Activated CD8-positive, alpha-beta memory T cell treated with anti-CD3 and anti-CD28 coated beads for 1 hour (primary cell): ENCODE measurements at places on chromosomes 3 and 15.

GRCh38 chr15:50879016-50879617 lies 29.4 kb upstream of the AP4E1 start:
- DNase-seq = no peak

GRCh38 chr3:94694894-94695293 lies 632.0 kb downstream of the NSUN3 start:
- DNase-seq = no peak

DNA sequence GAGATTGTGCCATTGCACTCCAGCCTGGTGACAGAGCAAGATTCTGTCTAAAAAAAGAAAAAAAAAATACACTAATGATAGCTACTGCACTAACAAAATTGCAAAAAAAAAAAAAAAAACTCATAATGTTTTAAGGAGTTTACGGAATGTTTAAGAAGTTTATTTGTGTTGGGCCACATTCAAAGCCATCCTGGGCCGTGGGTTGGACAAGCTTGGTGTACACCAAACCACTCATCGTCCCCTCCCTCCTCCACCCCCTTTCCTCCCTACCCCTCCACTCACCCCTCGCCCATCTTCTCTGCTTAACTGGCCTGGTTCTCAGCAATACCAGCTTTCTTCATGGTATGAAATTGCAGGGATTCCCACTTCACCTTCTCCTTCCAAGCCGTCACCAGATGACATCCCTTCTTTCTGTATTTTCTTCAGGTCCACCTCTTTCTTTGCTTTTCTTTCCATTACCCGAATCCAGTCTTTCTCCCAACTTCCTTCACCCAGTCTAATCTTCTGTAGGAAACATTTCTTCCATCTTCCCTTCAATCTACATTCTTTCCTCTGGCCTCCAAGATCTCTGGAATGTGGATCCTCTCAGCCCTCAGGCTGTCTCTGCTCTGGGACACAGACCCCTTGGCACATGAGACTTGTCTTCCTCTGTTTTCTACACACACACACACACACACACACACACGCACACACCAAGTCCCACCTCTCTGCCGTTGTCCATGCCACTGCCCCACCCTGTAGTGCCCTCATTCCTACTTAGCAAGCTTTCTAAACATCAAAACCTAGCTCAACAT lies 3.5 kb upstream of the MESP1 start:
- DNase-seq = no peak

GRCh38 chr15:60674704-60675395 lies 195.9 kb upstream of the ICE2 start:
- no peak for DNase-seq

DNA sequence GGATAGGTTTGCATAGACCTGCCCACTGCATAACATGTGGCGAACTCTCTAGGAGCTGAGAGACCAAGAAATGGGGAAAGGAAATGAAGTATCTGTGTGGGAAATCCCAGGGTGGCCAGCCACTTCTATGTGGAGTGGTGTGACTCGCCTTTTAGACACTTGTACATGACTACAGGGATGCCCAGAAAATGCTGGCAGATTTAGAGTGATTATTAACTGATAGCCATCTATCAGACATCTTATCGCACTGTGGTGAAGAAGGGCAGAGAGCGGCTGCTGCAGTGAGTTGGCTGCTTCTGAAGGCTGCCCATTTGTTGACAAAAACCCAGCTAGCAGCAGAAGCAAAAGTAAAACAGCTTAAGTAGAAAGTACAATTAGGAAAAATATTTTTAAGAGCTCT lies 18.1 kb upstream of the STAC start:
- no peak for DNase-seq

- DNase-seq = no peak
These were observed 202.3 kb upstream of the MRPL3 start for GRCh38 chr3:131705099-131705498.

GRCh38 chr3:10740954-10741353 lies 75.1 kb upstream of the SLC6A11 start:
- no peak for DNase-seq

DNA sequence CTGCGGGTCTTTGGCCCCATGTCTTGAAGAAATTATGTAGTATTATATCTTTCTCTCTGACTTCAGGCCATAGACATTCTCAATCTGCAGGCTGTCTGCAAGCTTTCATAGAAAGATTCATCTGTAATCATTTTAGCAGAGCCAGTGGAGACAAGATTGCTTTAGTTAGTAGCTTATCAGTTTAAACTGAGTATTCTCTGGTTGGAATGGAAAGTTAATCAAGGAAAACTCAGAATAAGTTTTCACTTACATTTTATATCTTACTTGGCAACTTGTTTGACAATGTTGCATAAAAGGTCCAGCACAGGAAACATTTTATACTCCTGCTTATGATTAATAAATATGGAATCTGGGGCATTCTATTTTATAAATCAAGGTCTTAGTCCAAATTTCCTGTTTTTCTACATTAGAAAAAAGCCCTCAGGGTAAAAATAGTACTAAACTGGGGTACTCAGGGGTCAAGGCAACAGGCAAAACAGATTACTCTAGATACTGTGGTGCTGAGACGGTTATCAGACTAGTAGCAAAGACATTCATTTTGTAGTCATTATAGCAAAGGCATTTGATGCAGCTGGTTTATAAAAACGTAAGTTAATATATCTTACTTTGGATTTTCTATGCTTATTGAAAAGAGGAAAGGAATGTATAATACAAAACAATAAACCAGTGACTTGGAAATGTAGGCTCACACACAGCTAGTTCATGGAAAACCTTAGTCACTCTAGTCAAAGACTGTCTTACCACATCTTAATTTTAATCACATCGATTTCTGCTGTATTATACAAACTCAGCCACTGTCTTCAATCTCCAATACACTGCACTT lies 45.2 kb upstream of the FILIP1L start:
- no peak for DNase-seq

- no peak for DNase-seq
These were observed 163.1 kb upstream of the GALNT15 start for GRCh38 chr3:16011376-16011775.
